HFFc6 (cell line): ENCODE measurements at places on chromosomes 2 and 18. TPM values are rescaled to one million over a fixed set of nuclear protein-coding genes. Genes with fewer than 3 reads are reported as not detected.

PRLH gene
- not detected in 3 replicates for total RNA-seq

EMILIN1 gene
- total RNA-seq, result 155 and 208 TPM in 2 replicates

EVA1A gene
- total RNA-seq, result 65.0 and 68.5 TPM in 2 replicates

CXCR2 gene
- total RNA-seq, result not detected in 3 replicates

ARHGAP15 gene
- not detected in 3 replicates for total RNA-seq

LHCGR gene
- total RNA-seq, result not detected in 3 replicates

ANKRD30B gene
- total RNA-seq, result 0.10 TPM in 1 of 3 replicates, not detected in the others

NRP2 gene
- total RNA-seq, result 10.2 and 21.7 TPM in 2 replicates

EVX2 gene
- 0.04 TPM in 1 of 3 replicates, not detected in the others for total RNA-seq

TET3 gene
- total RNA-seq, result 3.2 to 3.6 TPM (median 3.3 TPM) in 3 replicates

DNA sequence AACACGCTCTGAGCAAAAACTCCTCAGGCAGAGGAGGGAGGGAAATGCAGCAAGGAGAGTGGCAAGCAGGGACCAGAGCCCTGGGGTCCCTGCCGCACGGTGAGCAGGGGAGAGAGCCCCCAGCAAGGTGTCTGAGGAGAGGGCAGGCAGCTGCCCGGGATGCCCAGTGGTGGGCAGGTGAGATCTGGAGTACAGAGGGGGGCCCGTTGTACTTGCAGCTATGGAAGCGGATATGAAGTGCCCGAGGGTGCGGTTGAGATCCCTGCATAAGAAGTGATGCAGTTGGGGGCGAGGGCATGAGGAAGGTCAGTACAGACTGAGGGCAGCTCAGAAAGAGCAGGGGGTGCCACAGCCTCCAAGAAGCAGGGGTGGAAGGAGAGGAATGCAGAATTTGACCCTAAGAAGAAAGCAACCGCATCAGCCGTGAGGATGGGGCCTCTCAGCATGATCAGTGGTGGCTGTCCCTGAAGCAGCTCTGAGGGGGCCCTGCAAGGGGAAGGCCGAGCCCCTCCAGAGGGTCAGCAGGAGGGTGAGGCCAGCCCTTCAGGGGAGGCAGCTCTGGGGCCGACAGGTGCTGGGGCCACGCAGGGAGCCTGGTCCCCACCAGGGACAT, 29.4 kb downstream of the MTERF4 start:
- no peak for DNase-seq
- no peaks in the 10 kb centered on the region for H3K36me3 ChIP-seq
- no peaks in the 10 kb centered on the region for H3K4me1 ChIP-seq
- no peak overlapping the region for H3K27ac ChIP-seq
- H3K27me3 ChIP-seq, result peaks cover 19% of the 10 kb centered on the region

DNA sequence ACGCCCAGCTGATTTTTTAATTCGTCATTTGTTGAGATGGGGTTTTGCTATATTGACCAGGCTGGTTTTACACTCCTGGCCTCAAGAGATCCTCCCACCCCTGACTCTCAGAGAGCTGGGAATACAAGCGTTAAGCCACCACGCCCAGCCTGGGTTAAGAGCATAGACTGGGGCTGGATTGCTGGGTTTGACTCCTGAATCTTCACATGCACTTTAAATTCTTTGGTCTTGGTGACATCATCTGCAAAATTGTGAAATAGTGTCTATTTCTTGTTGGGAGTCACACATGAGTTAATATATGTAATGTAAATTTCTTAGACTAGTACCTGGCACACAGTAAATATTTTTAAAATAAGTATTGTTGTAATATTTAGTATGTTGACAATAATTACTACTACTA, 257.4 kb downstream of the DOK6 start:
- no peak for DNase-seq
- H3K27me3 ChIP-seq, result no peaks in the 10 kb centered on the region; the same call in 1 of the 2 replicates
- H3K4me3 ChIP-seq, result no peak overlapping the region
- H3K4me1 ChIP-seq, result no peaks in the 10 kb centered on the region
